HT1080 (cell line): ENCODE measurements at places on chromosomes 2 and 18. TPM values are rescaled to one million over a fixed set of nuclear protein-coding genes. Genes with fewer than 3 reads are reported as not detected.

DNA sequence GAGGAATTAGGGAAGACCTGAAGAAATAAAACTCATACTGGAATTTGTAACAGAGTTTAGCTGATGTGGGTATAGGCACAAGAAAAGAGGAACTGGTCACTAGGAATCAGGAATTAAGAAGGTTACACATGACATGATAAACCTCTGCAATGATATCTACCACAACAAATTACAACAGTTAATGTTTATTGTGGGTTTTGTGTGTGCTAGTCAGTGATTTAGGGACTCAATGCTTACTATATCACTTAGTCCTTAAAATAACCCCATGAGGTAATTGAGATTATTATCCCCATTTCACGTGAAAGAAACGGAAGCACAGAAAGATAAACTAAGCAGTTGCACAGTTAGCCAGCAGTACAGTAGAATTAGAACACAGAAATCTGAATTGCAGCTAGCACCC lies 415.8 kb upstream of the ZEB2 start:
- DNase-seq = no peak

GRCh38 chr2:64492821-64493220 lies 31.3 kb upstream of the AFTPH start:
- DNase-seq = no peak

GRCh38 chr2:177272765-177273164 lies 8.2 kb upstream of the NFE2L2 start:
- no peak for DNase-seq

DNA sequence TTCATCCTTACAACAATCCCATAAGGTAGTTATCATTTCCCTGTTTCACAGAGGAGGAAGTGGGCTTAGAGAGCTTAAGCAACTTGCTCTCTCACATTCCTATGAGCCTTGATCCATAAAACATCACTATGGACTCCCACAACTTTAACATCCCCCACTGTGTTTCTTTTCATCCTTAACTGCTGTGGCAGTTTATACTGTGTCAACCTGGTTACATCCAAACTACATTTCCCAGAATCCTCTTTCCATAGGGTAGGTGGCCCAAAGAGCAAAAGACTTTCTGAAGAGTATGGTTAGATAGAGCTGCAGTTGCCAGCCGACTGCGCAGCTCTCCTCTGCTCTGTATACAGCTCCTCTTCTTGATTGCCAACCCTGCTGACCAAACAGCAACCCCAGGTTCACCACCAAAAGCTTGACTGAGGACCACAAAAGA lies 22.5 kb downstream of the MAP3K2 start:
- no peak for DNase-seq

Gene PAX8
- total RNA-seq = 5.9 and 11.3 TPM in 2 replicates
